ENCODE measurements at places on chromosomes 1 and 21.

DNA sequence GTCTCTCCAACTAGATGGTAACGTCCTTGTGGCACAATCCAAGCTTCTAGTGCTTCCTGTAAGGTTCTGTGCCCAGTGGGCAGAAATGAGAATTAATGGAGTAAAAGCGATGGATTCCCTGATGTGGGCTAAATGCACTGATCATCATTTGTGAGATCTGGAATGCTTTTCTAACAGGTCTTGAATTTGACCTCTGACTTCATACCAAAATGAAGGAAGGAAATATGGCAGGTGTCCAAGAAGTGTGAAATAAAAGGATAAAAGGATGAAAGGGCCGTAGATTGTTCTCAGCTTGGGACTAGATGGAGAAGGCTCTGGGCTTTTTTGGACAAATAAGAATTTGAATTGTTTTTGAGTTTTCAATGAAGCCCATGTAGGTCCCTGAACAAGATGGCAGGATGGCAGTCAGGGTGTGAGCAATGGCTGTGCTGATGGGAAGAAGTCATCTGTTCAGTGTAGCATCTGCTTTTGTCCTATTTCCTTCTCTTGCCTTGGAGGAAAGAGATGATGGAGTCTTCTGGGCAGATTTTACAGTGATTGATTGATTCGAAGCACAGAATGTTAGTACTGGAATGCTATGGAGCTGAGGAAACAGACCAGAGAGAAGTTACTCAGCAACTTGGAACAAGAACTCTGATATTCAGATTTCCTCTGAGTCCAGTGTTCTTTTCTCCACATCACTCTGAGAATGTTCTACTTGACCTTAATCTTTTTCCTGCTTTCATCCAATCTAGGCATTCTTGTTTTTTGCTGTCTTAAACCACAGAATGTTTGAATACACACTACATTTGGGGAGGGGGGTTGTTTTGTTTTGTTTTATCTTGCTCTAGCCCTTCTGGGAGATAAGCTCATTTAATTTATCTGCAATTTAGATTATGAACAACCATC, 286.0 kb downstream of the HLX start:
- DNase-seq, result no peak

DNA sequence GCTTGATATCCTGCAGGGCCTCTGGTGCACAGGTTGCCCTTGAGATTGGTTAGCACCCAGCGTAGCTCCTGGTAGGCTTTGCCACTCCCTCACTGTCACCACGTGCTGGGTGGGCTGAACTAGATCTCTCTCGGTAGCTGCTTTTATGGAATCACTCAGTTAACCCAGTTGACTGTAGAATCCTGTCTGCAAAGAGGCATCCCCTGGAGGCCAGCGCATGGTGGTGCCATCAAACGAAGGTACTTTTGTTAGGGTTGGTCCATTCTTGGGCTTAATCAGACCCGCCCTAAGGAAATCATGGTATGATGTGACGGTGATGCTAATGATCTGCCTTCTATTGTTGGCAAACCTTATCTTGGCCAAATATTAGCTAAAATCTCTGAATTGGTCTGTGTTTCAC, 153.4 kb downstream of the GALNT2 start:
- DNase-seq, result no peak

GRCh38 chr1:236917448-236917847, 86.8 kb downstream of the MT1HL1 start:
- no peak for DNase-seq

- no peak for DNase-seq
Observed at GRCh38 chr1:94622757-94623156, 81.2 kb upstream of the F3 start.

DNA sequence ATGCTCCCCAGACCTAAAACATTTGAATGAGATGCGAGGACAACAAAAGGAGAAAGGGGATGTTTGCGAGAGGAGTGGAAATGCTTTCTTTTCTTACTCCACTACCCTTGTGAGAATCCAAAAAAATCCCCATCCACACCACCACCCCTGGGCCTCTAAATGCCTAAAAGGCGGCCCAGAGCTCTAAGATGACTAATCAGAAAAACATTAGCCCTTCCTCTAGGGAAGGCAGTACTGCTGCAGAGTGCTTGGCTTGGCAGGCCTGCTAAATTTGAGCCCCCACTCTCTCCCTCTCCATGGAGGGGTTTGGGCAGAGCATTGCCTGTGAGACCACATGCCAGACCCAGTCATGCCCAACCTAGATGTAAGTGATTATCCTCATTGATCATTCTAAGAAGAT, 347.9 kb downstream of the USH2A start:
- no peak for DNase-seq
